ENCODE measurements at places on chromosomes 5 and 9.
A peak's percentile ranks its signal among the peaks of the same experiment; 100 is the strongest.

GRCh38 chr5:52119768-52120167 lies 667.9 kb upstream of the ITGA1 start:
- DNase-seq: no peak

DNA sequence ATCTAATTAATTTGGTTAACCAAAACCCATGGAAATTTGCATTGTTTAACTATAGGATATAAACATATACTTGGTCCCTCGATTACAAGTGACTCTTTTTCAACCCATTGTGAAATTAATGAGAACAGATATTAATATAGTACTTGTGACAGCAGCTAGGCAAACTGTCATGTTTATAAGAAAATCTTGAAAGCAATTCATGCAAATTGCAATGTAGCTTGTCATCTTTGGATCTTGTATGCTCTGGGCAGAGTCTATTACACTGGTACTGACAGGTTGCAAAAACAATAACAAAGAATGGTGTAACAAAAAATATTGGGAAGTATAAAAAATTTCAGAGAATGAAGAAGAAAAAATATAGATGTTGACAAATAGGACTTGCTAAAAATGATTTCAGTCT lies 941.0 kb downstream of the DNAH5 start:
- no peak for DNase-seq

DNA sequence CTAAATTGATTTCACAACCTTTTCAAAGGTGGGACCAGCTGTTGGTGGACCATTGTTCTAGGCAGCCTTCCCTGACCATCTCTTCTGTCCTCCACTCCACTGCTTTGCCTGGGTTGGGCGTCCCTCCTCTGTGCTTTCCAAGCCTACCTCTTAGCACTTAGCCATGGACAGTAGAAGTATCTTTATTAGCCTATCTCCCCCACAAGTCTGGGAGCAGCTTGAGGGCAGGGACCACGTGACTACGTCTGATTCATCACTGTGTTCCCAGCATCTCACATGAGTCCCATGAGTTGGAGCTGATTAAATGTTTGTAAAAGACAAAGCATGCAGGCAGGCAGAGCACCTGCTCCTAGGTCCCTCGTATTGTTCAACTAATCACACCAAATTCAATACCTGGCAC lies 20.9 kb downstream of the MORN5 start:
- no peak for DNase-seq

GRCh38 chr9:88574953-88575352 lies 40.0 kb downstream of the NXNL2 start:
- DNase-seq: no peak

DNA sequence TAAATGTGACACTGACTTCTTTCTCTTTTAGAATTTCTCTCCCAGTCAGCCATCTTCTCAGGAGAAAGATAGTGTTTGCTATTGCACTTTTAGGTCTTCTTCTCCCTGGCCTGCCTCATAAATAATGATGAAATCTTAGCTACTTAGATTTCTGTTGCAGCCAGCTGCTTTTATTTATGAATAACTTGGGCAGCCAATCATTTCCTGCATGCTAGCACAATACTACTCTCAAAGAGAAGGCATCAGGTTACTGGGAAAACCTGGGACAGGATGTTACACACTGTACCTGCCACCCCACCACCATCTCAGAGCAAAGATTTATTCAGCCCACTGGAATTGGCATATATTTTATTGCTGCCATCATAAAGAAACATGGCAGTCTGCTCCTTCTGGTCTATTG lies 266.6 kb downstream of the PRELID2 start:
- no peak for DNase-seq

- no peak for DNase-seq
Measured at GRCh38 chr9:33129886-33130881, 37.0 kb downstream of the B4GALT1 start.

GRCh38 chr9:95791286-95791685 lies 84.2 kb upstream of the ERCC6L2 start:
- DNase-seq: no peak

DNA sequence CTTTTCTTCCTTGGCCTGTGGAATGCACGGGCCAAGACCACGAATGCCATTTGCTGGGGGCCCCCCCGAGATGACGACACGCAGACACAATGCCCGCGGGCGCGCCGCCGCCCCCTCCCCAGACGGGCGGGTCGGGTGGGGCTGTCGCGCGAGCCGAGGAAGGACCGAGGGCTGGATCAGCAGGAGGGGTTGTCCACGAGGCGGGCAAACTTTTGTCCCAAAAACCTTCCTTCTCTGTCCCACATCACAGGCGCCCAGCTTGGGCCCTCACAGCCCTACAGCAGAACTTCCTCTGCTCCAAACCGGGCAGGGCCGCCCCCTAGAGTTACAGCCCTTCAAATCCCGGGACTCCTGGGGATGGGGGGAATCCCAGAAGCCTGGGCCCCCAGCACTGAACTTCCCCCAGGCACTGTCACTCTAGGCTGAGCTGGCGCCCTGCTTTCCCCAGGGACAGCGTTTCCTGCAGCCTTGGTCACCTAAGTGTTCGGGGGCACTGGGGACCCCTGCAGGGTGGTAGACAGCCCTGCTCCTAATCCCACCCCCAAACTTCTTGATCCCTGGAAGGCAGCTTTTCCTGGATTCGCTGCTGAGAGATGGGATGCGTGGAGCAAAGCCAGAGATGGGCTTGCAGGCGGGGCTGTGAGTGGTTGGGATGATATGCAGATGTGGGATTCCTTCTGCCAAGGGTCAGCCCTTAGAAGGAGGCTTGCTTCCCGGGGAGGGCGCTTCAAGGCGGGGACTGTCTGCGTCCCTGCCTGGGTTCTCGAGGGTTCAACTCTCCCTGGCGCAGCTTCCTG lies 980 bp downstream of the COL5A1 start:
- DNase-seq: no peak

DNA sequence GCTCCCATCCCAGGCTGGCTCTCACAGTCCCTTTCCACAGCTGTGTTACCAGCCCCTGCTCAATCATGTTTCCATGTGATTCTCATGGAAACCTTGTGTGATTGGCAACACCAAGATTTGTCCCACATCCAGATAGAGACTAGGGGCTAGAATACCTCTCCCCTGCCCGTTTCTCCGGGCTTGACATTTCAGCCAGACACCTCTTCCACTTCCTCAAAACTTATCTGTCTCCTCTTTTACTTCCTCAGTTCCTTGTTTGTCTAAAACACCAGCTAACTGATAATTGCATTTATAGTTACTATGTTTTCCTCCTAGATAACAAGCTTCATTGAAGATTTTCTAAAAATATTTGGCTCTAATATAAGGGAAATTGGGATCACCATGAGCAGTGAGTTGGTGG lies 16.6 kb upstream of the KCNMB1 start:
- no peak for DNase-seq

DNA sequence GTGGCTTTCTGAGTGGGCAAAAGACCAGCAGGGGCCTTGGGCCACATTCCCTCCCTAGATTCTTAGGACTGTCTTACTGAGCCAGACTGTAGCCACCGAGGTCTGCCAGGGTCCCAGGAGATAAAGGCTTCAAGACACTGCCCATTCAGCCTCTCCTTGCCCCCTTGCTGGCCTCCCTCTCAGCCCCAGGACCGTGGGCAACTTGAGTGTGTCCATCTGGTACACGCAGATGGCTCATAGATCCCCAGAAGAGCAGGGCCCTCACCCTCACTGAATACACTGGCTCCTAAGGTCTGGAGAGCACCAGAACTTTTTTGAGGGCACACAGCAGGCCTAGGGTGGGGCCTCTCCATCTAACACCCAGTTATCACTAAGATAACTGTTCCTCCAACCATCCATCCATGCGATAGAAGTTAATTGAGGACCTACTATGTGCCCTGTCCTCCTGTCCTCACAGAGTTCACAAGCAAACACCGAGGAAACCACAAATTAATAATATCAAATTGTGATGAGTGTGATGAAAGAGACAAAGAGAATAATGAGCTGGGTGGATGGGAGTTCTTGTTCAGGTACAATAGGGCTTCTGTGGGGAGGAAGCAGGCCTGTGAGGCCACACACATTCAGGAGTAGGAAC lies 4.9 kb upstream of the PDGFRB start:
- DNase-seq: no peak

GRCh38 chr5:2205185-2205585 lies 322.5 kb upstream of the IRX4 start:
- DNase-seq: no peak

DNA sequence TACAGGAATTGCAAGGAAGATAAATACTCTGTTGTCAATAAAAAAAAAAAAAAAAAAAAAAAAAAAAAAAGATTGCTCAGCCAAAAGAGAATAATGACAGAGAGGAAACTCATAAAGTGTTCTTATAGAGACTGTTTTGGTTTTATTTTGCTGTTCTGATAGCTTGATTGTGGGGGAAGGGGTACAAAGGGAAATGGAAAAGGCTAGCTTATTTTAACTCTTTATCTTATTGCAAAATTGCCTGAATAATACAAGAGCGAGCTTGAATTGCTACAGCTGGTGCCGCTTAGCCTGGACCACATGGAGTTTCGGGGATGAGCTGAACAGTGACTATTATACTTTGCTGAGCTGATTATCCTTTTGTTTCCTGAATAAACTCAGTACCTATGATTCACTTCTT lies 31.0 kb upstream of the SHISAL2B start:
- DNase-seq: no peak

- no peak for DNase-seq
Measured at GRCh38 chr5:2433086-2433485, 318.4 kb downstream of the IRX2 start.

GRCh38 chr5:103867857-103868598 lies 305.4 kb upstream of the NUDT12 start:
- DNase-seq: no peak

GRCh38 chr5:162711244-162711643 lies 643.7 kb downstream of the GABRG2 start:
- no peak for DNase-seq

GRCh38 chr9:87505869-87506678 lies 8.4 kb downstream of the DAPK1 start:
- no peak for DNase-seq

- DNase-seq: no peak
Measured at GRCh38 chr5:164335837-164336236, 830.4 kb downstream of the MAT2B start.

GRCh38 chr9:61670616-61671015 lies 480.8 kb downstream of the SPATA31A7 start:
- no peak for DNase-seq

DNA sequence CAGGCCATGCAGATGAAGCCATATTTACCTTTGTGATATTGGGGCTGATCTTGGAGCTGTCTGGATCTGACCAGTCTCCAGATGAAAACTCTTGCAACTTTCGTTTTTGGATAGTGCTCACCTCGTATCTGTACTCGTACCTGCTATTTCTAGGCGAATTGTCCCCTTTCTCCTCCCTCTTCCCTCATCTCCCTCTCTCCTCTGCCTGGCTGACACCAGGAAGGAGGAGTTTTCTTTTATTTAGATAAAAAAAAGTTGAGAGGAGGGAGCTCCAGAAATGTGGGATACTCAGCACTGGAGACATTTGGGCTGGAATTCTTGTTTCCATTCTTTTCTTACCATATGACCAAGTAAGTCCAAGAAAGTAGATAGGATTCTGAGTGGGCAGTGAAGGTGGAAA lies 54.6 kb upstream of the ABL1 start:
- DNase-seq: no peak

GRCh38 chr9:15915711-15916110 lies 362.9 kb downstream of the CCDC171 start:
- DNase-seq: no peak

DNA sequence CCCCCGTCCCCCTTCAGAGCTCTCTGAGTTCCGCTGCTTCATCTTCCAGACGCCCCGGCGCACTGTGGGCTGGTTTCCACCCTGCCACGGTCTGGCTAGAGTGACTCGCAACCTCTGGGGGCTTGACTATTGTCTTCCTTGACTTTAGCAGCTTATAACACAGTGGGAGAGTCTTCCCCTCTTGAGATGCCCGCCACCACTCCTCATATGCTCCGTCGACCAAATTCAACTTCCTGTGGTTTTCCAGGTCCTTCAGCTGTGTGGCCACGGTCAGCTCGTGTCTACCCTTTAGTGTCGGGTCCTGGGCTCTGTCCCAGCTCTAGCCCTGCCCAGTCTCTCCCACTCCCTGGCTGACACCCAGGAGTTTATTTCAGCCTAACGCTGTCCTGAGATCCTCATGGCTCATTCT lies 28.2 kb upstream of the NCS1 start:
- peak; percentile 6 for DNase-seq

DNA sequence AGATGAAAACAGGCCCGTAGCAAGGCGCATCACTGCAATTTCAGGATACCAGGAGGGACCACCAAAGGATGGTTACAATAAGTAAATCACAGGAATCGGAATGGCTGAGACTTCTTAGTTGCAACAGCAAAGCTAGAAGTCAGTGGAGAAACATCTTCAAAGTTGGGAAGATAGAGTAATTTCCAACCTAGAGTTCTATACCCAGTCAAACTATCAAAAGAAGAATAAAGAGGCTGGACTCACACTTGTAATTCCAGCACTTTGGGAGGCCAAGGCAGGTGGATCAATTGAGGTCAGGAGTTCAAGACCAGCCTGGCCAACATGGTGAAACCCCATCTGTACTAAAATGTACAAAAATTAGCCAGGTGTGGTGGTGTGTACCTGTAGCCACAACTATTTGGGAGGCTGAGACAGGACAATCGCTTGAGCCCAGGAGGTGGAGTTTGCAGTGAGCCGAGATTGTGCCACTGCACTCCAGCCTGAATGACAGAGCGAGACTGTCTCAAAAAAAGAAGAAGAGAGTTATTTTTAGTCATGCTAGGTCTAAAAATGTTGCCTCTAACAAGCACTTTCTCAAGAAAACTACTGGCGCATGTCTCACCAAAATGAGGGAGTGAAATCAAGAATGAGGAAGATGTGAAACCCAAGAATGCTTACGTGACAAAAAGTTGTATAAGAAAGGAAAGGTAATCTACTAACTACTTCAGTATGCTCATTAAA lies 267.7 kb downstream of the DENND1A start:
- no peak for DNase-seq

DNA sequence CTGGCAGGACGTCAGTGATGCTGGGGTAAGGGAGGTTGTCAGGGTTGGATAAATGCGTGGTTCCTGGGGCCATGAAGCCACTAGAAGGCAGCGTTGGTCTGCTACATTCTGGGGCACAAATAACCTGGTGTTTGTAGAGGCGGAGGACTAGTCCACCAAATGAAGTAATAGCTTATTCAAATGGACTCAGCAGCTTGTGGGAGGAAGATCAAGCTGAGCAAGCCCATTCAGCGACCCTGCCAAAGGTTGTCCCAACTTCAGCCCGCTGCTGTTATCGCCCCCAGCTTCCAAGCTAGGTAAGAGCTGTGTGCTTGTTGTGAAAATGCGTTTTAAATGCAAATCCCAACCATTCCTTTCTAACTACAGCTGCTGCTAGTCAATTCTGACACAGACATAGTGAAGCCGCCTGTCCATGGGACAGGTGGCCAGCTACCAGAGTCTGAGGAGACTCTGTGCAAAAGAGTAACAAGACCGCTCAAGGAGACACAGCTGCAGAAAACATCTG lies 7.6 kb upstream of the FAM240B start:
- no peak for DNase-seq

Data from stimulated activated naive CD4-positive, alpha-beta T cell (primary cell).